ENCODE measurements at places on chromosomes 5 and 9.

- DNase-seq: no peak
These were observed 11.1 kb downstream of the FTMT start for GRCh38 chr5:121862801-121863200.

- no peak for DNase-seq
These were observed 108.9 kb downstream of the MARCHF3 start for GRCh38 chr5:126921241-126922091.

GRCh38 chr9:109248133-109248581 is 72.7 kb downstream of the EPB41L4B start:
- no peak for DNase-seq

- no peak for DNase-seq
These were observed 937 bp downstream of the TMOD1 start for GRCh38 chr9:97502222-97502983.

GRCh38 chr5:115855959-115856358 is 14.2 kb downstream of the AP3S1 start:
- no peak for DNase-seq

Measured in SK-N-MC (cell line).